ENCODE measurements at places on chromosomes 6 and 20.

DNA sequence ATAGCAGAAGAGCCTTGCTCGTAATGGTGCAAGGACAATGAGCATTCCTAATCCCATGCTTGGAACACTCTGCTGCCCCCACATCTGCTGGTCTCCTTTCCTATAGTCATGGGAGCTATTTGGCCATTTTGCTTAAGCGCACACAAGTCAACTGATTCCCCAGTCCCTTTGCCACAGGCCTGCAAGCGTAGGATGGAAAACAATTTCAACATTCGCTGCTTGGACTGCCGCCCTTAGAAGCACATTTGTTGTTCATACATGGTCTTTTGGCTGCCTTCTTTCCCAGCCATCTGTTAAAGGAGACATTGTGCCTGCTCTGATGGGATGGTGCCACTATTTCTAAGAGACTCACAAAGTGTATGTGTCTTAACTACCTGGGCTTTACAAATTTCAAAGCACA, 96.9 kb downstream of the RFX6 start:
- no peak for DNase-seq

DNA sequence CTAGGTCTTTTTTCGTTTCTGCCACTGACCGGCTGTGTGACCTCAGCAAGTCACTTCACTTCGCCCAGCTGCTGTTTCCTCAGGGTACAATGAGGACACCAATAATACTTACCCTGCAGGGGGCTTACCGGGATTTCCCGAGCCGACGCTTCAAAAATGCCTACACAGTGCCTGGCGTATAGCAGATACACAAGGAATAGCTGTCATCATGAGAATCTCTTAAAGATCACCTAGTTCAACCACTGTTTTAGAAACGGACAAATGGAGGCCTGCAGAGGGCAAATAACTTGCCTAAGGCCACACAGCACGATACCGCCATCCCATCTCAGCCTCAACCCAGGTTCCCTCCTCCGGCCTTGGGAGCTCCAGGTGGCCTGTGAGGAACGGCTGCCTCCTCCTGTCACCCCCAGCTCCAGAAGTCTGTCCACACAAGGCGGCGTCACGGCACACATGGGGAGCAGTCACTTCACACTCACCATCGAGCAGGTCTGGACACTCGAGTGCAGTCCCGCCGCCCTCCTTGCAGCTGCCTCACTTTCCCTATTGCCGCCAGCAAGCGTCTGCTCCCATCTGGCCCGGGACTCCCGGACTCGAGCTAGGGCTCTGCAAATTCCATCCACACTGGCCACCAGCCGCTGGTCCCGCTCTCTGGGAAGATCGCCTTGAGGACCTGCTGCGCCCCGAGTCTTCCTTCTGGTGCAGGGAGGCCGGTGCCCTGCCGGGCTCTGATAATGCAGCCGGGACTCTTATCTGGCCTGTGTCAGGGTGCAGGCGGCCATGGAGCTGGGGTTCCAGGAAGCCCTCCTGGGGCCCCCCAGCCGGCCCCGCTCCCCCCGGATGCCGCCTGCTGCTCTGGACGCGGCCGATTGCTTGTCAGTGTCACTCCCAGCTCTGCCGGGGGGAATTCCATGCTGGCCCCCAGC, at the start of gene RIPOR3:
TSS of gene RIPOR3 (minus strand) at position 893 of the 923 bp plus-strand sequence. CDS start at position 479, 414 bp downstream.
- DNase-seq, result no peak

DNA sequence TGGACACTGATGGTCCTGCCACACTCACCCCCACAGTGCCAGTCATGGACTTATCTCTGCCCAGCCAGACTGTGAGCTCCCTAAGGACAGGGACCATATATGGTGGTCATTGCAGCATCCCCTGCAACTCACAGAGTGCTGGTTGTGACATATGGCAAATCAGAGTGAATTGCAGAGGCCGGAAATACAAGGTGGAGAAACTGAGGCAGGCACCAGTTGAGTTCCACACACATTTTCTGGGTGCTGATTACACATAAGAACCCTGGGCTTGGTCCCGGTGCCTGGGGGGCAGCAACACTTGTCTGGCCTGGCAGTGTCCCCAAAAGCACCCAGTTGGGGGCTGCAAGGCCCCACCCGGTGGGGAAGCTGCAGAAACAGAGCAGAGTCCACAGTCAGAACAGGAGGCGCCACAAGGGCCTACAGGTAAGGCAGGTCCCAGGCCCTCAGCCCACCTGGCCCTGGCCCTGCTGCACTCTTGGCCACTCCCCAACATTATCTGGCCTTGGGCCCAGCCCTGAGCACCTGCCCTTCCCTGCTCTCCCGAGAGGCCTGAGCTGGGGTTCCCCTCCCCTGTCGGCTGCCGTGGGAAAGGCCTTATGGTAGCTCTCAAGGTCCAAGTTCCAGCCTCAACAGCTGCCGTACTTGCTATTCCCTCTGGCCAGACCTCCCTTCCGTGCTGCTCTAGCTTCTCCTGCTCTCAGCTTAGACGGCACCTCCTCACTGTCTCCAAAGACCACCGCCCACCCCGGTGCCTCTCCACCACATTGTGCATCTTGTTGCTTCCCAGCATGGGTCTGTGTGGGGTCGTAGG, 140.8 kb upstream of the PTPN1 start:
- DNase-seq, result no peak

- no peak for DNase-seq
Observed at GRCh38 chr20:35510951-35511735, 18.3 kb downstream of the C20orf173 start.

DNA sequence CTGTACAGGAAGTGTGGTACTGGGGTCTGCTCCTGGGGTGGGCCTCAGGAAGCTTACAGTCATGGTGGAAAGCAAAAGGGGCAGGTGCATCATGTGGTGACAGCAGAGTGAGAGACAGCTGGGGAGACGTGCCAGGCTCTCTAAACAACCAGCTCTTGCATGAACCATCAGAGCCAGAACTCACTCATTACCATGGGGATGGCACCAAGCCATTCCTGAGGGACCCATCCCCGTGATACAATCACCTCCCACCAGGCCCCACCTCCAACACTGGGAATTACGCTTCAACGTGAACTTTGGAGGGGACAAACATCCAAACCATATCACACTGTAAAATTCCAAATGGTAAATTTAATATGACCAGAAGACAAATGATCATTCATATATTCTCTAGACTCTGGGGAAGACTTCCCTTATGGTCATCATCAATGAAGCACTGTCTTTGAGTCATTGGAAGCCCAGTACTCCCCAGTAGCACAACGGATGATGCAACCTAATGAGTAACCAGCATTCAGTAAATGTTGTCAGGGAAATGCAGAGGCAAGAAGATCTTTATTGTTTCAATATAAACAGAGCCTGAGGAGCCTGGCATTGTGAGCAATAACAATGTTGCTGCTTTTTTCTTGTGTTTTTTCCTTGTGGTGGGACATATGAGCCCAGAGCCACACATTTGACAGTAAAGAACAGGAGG, 48.2 kb upstream of the RALY start:
- no peak for DNase-seq

- no peak for DNase-seq
Observed at GRCh38 chr6:129704708-129705107, 5.3 kb downstream of the ARHGAP18 start.

GRCh38 chr6:170307080-170307545, 555 bp downstream of the FAM120B start:
- DNase-seq, result no peak

- no peak for DNase-seq
Observed at GRCh38 chr6:113329942-113330635, 527.1 kb upstream of the MARCKS start.

DNA sequence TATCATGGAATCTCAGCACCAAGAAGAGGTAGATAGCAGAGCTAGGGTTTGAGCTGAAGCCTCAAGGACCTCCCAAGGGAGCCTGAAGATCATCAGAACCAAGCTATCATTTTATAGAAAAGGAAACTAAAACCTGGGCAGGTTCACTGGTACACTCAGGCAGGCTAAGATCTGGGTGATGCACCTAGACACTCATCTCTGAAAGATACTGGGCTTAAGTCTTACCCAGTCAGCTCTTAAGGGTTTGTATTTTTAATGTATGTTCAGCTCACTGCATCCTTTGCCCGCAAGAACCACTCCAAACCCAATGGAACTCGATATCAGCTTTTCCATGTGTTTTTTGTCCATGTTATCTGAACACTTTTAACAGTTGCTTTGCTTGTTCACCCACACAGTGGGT, 78.0 kb upstream of the SLC22A16 start:
- no peak for DNase-seq

DNA sequence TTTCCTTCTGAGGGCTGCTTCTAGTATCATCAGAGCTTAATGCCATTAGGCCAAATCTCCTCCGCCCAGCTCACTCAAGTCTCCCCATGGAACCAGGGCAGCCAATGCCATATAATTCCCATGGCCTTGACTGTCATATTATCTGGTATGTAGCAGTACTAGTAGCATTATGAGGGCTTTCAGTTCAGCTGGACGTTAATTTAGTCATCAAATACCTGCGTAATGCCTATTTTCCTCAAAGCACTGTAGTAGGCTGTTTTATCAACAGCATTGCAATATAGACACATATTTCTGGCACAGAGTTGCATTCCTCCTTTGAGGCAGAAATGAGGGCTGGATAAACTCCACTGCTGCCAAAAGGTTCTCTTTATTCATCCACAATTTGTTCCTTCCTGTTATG, 1.7 kb downstream of the KCTD20 start:
- no peak for DNase-seq

- peak; percentile 27 for DNase-seq
Observed at GRCh38 chr6:47247227-47247797, 62.4 kb downstream of the TNFRSF21 start.

DNA sequence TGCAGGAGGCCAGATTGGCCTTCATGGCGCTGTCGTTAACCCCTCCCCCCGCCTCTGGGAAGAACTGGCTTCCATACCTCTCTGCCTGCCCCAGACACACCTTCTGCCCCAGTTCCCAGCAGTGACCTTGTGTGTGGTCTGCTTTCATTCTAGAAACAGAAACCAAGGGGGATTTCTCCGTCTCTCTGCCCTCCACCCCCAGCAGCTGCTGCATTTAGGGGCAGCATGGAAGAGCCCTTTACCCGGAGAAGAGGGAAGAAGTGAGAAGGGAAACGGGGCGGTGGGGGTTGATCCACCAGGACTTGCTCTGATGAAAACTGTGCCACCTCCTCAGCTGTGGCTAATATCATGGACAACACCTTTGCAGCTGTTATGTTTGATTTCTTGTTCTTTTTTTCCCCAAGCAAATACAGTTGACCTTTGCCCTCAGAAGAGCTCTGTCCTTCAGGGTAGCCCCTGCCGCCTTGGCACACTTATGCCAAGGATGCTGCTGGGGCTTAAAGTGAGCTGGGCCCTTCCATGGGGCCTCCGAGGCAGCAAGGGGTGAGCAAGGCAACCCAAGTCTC, 6.1 kb downstream of the GLP1R start:
- no peak for DNase-seq

- DNase-seq, result no peak
Observed at GRCh38 chr20:1757606-1758512, 100.3 kb upstream of the SIRPG start.

DNA sequence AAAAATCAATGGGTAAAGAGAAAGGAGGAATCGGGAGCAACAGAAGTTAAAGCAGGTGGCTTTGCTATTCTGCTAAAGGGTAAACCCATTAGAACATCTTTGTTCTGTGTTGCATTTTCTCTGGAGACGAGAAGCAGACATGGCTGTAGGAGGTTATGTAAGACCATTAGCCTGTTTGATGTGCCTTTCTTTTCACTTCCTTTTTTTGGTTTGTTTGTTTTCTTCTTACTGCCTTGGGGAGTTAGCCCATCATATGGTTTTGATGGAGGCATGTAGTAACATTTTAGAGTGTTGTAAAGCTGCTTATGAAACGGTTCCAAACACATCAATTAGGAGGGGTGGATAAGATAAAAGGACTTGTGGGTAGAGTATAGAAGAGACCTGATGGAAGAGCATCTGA, 131.0 kb downstream of the DOK5 start:
- no peak for DNase-seq

DNA sequence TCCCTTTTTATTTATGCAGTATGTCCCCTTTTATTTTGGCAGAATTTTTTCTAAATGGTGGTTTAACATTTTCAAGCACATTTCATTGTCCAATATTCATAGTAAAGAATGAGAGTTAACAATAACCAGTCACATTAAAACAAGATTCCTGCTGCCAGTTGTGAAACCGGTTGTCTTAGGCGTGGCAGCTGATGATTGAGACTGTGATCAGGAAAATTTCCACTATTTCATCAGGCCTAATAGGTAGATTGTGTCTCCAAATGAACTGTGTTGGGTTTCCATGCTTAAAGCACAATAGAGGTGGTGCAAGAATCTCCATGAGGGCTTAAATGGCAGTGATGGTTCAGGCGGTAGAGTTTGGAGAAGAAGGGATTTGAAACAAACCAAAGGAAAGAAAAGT, 15.3 kb downstream of the PRDM1 start:
- no peak for DNase-seq

GRCh38 chr6:35497571-35498421, 917 bp upstream of the TEAD3 start:
- no peak for DNase-seq

DNA sequence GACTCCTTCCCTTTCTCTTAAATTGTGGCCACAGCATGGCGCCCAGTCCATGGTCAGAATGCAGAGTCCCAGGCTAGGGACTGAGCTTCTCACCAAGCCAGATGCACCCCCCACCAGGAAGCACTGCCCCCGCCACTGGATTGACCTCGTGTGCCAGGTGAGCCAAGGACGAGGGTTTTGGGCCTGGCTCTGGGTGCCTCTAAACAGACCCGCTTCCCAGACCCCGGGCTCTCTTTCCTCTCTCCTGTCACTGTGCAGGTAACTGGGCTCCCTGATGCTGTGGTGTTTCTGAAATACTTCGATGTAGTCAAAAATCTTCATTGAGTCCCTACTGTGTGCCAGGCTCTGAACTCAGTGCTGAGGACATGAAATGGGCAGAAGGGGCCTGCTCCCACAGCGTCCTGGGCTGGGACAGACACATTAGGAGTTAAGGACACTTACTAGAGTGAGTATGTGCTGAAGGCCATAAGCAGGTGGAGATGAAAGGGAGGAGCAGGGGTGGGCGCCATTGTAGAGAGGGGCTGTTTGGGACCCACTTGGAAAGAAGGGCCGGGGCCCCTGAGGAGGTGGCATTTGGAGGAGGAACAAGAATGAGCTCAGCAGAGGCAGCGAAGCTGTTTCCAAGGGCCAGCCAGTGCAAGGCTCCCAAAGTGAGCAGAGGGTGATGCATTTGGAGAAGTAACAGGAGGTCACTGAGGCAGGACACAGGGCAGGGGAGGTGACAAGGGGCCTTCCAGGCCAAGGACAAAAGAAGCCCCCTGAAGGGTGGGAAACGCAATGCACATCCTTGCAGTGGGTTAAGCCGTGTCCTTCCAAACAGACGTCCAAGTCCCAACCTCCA, 217.1 kb downstream of the ANKRD60 start:
- no peak for DNase-seq

- DNase-seq, result no peak
Observed at GRCh38 chr6:133843098-133843497, 45.8 kb upstream of the TCF21 start.

DNA sequence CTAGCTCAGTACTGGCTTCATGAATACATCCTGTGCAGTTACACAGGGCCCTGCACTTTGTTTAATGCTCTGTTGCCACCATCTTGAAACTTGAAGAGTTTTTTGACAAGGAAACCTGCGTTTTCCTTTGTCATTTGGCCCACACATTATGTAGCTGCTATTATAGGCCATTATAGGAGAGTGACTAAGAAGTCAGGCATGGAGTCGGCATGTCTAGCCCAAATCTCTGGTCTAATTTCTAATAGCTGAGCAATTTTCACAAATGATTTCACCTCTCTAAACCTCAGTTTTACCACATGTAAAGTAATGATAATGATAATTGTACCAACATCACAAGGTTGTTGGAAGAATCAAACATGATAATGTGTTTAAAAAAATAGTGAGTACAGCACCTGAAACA, 67.1 kb upstream of the MYLIP start:
- DNase-seq, result no peak

GRCh38 chr6:98985391-98985790, 37.6 kb upstream of the FBXL4 start:
- DNase-seq, result no peak

Measured in NCI-H1436 treated with DMSO at 0.1 percent for 48 hours (cell line).